ENCODE measurements at places on chromosomes 12 and 14.

- DNase-seq = no peak
Measured at GRCh38 chr14:48456051-48456450, 780.6 kb upstream of the MDGA2 start.

- no peak for DNase-seq
Measured at GRCh38 chr14:44898551-44898950, 63.2 kb downstream of the KLHL28 start.

- DNase-seq = no peak
Measured at GRCh38 chr14:55412676-55413075, 1.0 kb upstream of the ATG14 start.

DNA sequence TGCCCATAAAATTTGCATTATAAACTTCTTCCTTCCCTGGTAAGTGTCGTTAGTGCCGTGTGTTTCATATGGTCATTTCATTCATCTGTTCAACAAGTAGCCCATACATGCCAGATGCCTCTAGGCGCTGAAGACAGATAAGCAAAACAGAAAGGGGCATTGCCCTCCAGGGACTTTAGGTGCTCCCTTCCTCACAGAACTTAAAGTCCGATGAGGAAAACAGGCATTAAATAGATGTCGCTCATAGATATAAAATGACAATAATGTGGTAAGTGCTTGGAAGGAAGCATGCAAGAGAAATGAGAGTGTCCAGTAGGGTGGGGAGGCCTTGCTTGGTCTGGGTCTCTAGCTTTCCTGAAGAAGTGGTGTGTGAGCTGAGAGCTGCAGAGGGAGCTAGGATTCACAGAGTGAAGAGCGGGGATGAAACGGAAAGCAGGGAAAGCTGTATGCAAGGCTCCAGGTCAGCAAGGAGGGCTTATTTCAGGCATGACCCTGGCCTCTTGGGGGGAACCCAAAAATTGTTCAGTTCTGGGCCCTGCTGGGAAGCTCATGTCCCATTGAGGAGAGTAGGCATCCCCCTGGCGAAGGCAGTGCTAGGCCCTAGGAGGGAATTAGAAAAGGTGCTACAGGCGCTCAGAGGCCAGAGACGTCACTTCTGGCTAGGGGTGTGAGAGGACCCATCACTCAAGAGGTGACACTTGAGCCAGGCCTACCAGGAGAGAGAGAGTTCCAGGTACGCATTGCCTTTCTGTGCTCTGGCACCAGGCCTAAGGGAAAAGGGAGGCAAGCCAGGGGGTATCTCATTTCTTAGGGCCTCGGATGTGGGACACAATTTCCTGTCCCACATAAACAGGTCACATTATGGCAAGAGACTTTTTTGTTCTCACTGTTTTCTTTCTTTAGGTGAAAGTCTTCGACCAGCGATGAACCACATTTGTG lies 11.9 kb downstream of the UBE3B start:
- DNase-seq = no peak

GRCh38 chr12:2035431-2036055 lies 17.2 kb upstream of the CACNA1C start:
- DNase-seq = no peak

DNA sequence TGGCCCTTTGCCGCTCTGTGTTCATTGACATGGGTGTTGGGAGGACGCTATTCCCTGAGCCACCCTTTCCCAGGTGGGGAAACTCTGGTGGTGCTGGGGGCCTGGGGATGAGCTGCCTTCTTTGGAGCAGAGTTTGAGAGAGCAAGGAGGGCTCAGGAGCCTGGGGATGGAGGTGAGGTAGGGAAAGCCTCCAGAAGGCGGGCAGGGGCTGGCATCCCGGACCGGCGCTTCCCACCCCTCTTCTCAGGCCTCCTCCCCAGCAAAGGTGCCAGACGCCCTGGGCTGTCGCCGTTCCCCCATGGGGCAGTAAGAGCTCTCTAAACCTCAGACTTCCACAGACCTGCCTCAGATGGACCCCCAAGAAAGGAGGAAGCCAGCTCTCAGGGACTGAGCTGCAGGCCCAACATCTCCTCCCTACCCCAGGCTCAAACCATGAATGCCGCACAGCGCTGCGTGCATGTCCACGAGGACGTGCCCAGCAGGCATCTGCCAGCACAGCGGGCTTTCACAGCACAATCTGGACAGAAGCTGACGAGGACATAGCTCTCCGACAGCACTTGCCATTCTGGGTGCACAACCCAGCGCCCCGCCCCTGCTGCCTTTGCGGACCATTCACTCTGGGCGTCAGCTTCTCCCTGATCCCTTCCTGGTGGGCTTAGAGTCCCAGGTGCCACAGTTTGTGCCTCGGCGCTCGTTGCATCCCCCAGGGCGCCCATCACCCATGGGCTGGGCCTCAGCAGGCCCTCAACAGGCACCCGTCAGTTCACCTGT lies 14.9 kb upstream of the TTC7B start:
- no peak for DNase-seq

- DNase-seq = no peak
Measured at GRCh38 chr14:82490397-82490796, 956.7 kb upstream of the SEL1L start.

GRCh38 chr12:54304187-54304810 lies 3.5 kb upstream of the NFE2 start:
- DNase-seq = no peak

DNA sequence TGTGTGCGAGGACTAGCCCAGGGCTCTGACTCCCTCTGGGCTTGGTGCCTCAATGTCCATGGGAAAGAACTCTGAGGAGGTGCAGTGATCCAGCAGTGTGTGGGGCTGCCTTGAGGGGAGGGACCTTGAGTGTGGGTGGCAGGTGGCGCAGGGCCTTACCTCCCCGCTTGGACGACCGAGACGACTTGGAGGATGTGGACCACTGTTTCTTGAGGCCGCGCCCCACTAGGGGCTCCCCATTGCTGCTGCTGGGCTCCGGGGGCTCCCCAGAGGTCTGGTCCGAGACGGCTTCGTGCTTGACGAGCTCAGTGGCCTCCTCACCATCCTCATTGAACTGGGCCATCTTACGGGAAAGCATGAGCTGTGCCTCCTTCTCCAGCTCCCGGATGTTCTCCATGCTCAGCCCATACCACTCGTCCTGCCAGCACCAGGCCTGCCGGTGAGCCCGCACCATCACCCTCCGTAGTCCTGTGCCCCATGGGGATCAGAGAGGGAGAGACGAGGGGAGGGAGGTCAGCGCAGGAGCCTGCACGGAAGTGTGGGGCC lies 24.7 kb downstream of the ARL6IP4 start:
- DNase-seq = no peak

GRCh38 chr14:54818201-54819133 lies 84.2 kb downstream of the GCH1 start:
- peak; percentile 39 for DNase-seq

DNA sequence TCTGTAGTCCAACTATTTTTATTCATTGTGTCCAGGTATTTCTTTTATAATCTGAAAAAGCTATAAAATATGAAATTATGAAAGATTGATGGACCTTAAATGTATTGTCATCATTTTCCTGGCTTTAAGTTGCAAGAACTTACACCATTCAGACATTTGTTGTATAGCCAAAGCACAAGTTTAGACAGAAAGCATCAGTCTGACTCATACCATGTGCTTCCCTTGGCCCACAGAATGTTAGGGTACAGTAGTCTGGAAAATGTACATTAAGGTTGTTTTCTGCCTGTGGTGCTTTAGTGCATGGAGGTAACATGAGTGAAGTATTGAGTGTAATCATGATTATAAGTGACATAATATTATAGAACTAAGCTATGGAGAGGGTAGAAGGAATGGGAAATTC lies 1002.5 kb downstream of the BCL11B start:
- no peak for DNase-seq

DNA sequence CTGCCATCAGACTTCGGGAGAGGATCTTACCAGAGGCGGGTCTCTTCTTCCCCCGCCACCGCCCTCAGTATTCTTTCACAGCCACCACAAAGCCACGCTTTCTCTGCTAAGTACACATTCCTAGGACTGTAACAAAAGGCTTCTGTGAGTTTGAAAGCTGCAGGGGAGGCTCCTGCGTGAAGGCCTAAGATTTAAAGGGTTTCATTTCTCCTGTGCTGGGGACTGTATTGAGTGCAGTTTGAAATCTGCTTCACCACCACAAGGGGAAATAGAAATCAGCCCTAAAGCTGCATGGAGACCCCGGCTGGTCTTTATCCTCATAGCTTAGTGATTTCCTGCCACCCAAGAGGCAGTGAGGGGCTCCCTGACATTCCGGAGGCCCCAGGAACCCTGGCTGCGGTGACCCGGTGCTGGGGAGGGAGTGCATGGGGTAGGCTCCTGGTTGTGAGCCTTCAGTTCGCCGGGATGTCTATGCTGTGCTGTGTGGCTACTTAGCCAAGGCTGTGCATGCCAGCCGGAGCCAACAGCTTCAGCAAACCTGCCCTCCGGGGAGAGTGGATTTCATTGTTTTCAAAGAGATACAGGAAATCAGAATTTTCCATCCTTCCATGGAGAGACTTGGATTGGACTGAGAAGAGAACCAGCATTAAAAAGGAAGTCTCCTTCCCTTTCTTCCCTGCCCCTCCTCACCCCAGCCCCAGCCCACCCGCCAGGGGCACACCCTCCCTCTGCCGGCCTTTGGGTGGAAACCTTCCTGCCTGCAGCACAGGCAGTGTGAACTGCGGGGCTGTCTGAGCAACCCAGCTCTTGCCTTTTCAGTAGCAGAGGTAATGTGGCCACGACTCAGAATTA lies 163.3 kb downstream of the ETV6 start:
- DNase-seq = no peak

- DNase-seq = no peak
Measured at GRCh38 chr14:102929241-102930137, 7.0 kb downstream of the AMN start.

DNA sequence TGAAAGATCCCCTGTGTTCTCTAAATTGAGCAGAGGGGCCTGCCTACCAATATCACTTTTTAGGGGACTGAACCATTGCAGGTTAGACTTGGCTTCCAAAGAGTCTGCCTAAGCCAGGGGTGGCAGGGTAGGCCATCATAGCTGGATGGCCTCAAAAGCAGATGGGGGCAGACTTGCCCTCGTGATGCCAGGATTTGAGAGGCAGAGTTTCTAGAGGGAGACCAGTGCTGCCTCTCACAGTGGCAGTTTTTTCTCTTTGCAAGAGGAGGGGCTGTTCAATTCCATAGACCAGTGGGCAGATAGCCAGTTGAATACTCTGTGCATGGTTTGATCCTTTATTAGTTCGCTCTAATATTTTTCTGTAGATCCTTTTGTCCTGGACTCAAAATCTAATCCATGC lies 23.8 kb upstream of the SMCO2 start:
- DNase-seq = no peak

DNA sequence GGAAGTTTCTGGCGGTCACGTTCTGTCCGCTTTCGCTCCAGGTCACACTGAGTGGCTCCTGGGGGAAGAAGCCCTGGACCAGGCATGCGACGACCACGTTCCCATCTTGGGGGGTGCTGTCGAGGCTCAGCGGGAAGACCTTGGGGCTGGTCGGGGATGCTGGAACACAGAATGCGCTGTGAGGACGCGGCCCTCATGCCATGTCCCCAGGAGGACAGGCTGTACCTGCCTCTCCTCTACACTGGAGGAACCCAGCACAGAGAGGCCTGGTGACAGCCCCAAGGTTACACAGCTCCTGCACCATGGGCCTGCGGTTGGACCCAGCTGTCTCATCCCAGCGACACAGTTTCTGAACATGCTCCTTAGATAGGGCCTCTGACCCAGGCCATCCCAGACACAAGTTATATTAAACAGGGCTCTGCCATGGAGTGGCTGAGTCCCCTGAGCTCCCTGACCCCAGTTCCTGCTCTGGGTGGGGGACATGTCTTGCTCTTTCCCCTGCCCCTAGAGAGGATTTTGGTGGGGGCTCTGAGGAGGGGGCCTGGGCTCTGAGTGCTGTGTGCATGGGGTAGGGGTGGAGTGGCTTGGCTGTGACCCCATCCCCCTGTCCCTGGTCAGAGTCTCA lies 62.0 kb downstream of the TMEM121 start:
- no peak for DNase-seq

DNA sequence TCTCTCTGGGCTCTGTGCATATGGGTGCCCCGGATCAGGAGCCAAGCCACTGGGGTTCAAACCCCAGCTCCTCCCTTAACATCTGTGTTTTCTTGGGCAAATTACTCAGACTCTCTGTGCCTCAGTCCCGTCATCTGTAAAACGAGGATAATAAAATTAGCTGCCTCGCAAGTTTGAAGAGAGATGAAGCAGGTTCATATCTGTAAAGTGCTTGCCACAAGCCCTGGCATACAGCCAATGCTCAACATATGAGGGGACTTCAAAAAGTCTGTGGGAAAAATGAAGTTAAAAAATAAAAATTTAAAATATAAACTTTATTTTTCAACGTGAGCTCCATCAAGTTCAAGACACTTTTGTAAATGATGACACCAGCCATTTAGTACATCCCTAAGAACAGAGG lies 276.7 kb downstream of the FOXN3 start:
- DNase-seq = no peak

DNA sequence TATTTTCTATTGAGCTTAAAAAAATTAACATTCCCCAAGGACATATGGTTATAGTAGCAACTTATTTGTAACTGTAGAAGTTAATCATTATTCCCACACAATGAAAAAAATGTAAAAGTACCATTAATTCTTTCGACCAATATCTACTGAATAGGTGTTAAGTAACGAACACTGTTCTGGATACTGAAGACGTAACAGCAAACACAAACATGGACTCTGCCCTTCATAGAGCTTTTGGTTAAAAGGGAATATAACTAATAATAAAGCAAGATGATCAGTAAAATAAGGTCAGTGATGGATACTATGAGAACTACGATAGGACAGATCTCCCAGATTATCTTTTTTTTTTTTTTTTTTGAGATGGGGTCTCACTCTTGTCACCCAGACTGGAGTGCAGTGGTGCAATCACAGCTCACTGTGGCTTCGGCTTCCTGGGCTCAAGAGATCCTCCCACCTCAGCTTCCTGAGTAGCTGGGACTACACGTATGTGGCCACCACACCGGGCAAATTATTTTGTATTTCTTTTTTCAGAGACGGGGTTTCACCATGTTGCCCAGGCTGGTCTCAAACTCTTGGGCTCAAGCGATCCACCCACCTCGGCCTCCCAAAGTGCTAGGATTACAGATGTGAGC lies 93.9 kb downstream of the PAWR start:
- no peak for DNase-seq
